ENCODE measurements at places on chromosomes 2 and 18.

GRCh38 chr2:206481056-206481455, 37.7 kb downstream of the ADAM23 start:
- DNase-seq = peak; percentile 28

- DNase-seq = no peak
Observed at GRCh38 chr18:21341141-21341540, 99.1 kb downstream of the GREB1L start.

DNA sequence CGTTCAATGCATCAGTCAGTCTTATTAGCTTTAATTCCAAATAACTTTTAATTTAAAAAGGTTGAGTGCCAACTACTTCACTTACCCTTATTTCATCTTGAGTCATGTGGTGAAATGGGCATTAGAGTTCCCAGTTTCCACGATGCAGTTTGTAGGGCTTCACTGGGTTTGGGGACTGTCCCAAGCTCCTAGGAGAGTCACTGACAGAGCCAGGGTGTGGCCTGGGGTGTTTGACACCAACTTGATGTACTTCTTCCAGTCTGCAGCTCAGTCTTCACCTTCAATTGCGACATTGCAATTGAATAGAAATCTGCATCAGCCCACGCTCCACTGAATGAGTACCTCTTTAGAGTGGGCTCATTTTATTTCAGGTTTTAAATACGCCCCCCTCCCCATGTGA, 165.3 kb downstream of the ARL4C start:
- no peak for DNase-seq

DNA sequence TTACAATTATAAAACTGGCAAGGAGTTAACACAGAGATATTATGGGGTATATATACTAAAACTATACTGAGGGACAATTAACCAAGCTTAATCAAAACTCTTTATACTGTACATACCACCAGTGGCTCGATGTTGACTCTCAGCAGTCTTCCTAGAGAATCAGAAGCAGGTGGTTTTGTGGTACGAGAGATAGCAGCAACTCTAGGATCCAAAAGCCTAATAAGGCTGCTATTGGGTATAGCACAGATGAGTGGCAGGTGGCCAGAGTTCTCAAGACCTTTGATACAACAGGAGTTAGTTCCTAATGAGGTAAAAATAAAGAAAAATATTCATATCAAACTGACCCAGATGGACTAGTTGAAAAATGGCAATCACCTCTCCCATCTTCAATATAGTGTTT, 45.5 kb upstream of the COL5A2 start:
- DNase-seq = no peak

DNA sequence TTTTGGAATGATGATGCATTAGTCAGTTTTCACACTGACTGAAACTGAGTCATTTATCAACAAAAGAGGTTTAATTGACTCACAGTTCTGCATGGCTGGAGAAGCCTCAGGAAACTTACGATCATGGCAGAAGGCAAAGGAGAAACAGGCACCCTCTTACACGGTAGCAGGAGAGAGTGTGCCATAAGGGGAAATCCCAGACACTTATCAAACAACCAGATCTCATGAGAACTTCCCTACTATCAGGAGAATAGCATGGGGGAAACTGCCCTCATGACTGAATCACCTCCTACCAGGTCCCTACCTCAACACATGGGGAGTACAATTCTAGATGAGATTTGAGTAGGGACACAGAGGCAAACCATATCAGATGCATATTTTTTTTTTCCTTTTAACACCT, 504.5 kb upstream of the VRK2 start:
- DNase-seq = no peak

DNA sequence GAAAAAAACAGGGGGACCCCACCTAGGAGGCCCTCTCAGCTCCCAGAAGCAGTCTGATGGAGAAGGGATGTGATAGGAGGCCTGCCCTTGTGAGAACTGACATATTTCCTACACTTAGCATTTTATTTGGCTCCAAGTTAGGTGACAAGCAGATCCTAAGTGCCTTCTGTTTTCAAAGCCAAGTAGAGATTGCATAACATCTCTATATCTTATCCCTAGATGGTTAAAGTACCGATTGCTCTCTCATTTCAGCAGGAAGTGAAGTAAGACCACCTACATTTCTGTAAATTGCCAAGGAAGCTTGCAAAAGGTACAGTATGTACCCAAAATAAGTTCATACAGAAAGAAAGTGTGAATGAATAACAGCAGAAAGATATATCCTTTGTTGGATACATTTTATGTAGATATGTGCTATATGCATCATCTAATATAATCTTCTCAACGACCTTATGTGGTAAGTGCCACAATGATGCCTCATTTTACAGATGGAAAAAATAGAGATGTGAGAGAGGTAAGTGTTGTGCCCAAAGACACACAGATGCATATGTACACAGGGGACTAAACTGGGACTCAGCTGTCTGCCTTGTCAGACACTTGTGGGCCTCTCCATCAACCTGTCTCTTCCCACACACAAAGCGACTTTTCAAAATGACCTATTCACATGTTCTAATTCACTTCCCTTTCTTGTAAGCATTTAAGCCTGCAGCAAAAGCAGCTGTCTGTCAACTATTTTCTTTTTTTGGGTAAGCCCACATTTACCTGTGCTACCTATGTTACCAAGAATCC, 38.9 kb downstream of the DHRS9 start:
- no peak for DNase-seq

- DNase-seq = no peak
Observed at GRCh38 chr2:1482253-1482675, 69.0 kb downstream of the TPO start.

DNA sequence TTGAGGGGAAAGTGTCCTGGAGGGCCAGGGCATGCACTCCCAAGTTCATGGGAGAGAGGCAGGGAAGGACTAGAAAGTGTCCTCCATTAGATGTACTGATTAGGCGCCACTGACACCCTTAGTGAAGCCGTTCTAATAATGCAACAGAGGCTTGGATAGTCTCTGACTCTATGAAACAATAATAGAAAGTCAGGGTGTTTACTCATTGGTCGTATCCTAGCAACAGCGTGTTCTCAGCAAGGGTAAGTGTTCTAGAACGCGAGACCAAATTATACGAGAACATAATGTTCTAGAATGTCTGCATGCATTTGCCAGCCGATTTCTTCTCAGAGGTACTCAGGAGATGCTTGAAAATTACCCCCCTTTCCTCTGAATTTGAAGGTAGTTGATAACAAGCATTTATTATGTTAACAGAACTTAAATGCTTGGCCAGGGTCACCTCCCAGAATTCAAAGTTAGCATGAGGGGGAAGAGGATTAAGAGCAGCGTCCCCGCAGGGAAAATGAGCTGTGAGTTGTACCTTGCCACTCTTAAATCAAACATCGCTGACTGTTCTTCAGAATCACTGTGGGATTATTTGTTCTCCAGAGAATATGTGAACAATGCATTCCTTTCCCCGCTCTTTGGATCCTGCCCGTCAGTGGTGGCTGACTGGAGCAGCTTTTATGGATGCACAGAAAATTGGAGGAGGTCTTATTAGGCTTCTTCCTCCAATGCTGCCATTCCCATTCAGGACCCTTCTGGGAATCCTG, 33.7 kb upstream of the PDIA6 start:
- DNase-seq = no peak

DNA sequence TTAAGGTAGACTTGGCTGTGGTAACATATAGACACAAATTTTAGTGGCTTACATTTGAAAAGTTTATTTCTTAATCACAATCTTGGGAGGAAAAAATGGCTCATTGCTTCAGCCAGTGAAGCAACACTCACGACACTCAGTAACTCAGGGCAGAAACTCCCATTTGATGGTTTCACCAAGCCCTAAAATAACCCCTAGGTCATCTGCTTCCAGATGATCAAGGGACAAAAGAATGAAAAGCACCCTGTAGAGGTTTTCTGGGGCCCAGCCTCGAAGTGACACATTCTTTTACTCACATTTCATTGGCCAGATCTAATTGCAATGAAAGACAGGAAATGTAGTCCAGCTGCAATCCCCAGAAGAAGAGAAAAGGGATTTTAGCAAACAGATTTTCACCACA, 275.9 kb downstream of the TMX3 start:
- no peak for DNase-seq

DNA sequence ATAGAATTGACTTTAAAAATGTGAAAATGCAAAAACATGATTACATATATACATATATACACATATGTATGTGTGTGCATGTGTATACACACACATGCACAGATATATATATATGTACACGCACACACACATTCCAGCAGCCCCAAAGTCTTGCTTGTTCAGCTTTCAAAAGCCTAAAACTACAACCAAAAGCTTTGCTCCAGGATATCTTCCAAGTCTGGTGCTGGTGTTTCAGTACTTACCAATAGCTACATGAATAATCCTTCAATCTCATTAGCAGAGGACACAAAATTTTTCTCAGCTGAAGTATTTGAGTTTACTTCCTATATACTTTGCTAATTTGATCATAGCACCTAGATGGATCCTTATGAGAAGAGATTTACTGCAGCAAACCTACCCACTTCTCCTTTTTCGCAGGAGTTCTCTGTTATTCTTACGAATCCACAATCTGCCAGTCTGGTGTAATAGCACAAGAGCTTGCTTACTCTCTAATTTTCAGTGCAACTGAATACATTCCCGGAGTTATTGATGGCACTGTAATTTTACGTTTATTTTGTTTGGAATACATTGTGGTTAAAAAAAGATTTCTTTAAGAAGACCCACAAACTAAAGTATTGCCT, 553.3 kb downstream of the ARHGAP15 start:
- DNase-seq = no peak

DNA sequence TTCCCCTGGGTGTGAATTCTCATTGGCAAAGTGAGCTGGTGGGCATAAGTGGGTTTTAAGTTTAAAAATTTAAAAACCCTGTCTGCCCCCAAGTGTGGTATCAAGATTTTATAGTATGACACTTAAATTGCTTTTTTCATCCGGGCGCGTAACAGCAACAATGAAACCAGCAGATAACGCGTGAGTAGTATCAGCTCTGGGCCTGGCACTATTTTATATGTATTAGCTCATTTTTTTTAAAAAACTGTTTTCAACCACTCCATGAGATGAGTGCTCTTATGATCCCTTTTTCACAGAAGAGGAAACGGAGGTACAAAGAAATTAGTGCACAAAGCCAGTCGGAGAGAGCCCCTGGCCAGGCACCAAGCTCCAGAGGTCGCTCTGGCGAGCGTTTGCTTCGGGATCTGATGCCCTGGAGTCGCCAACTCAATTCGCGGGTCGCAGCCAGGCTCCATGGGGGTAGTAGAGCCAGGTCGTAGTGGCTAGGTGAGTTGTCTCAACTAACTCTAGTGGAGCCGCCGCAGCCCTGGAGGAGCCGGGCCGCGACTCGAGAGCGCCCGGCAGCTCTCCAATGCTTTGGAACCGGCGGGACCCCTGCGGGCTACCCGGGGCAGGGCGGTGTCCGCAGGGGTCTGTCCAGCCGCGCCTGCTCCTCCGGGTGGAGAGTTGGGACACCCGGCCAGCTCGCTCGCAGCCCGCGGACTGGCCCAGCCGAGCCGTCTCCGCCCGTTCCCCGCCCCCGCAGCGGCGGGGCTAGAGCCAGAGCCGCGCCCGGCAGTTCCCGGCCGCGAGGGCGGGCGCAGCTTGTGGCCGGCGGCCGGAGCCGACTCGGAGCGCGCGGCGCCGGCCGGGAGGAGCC, at the start of gene IL1R1:
Gene IL1R1 (plus strand): TSS at position 777 of the 859 bp plus-strand sequence. CDS start 14,979 bp downstream, outside the sequence.
- DNase-seq = no peak

DNA sequence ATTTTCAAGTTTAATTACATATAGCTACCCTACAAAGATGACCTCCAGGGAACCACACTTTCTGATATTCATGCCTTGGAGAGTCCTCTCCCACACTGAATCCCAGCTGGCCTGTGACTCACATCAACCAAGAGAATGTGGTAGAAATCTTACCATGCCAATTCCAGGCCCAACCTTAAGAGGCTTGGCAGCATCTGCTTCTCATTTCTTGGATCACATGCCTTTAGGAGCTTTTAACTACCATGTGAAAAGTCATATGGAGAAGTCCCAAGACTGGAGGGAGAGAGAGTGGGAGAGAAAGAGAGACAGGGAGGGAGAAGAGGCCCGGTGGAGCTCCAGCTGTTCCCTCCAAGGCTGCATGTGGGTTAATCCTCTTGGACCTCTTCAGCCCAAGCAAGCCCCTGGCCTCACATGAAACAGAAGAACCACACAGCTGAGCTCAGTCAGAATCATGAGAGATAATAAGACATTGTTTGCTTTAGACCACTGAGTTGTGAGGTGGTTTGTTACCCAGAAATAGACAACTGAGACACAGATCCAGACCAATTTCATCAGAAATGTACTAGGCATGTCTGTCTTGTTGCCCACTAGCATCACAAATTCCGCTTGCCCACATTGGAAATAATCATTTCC, 190.7 kb downstream of the MTCL1 start:
- DNase-seq = no peak

- DNase-seq = no peak
Observed at GRCh38 chr2:48127612-48128191, 221.4 kb upstream of the FBXO11 start.

GRCh38 chr2:235378246-235378645, 115.6 kb upstream of the AGAP1 start:
- no peak for DNase-seq

DNA sequence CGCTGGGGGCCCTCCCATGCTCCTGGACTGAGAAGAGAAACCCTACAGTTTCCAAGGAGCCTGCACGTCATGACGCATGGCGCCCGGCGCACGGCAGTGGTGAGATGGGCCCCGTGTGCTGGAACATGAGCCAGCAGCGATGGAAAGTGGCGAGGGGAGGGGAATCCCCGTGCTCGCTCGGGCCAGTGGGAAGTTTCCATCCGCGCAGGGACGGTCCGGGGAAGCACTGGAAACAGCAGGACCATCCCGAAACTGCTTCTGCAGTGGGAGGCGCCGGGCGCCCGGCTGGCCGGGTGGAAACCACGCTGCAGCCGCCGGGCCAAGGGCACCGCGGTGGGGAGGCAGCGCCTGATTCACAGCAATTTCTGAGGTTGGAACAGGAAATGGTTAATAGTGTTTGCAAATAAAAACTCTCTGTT, 4.9 kb upstream of the PDCD1 start:
- DNase-seq = no peak

DNA sequence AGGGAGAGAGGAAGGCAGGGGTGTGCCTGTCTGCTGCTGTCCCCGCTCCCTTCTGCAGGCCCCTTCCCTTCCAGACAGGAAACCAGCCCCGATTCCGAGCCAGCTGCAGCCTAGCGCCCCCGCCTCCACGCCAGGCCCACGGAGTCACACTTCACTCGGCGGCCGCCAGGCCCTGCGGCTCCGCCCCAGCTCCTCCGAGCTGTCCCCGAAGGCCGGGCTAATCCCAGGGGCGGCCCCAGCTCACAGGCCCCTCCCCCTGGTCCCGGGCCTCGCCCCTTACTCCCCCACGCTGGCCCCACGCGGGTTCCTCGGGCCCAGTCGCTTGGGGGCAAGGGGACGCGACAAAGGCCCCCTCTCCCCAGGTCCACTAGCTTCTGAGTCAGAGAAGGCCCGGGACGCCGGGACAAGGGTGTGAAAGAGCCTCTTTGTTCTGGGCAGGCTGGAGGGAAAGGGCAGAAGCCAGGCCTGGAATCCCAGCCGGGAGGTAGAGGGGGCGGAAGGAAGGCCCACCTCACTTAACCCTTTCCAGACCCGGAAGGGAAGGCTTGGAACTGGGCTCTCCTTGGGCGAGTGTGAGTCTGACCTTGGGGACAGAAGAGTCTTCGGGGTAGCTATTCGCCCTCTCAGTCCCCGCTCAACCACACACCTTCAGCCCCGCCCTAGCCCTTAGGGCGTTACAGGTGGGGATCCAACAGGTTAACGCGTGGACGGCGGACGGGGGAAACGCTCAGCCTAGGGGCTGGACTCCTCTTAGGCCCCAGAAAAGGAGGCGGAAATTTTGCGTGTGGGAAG, 1.2 kb downstream of the RTKN start:
- DNase-seq = peak; percentile 47

GRCh38 chr2:174051741-174052583, 86.8 kb upstream of the SP3 start:
- no peak for DNase-seq

- no peak for DNase-seq
Observed at GRCh38 chr18:51120809-51121596, 76.5 kb downstream of the MEX3C start.

All from NCI-H524 treated with DMSO at 0.1 percent for 48 hours (cell line).